ENCODE measurements at places on chromosomes 5 and 9.

GRCh38 chr5:13569090-13569715 is 375.3 kb downstream of the DNAH5 start:
- DNase-seq, result no peak

DNA sequence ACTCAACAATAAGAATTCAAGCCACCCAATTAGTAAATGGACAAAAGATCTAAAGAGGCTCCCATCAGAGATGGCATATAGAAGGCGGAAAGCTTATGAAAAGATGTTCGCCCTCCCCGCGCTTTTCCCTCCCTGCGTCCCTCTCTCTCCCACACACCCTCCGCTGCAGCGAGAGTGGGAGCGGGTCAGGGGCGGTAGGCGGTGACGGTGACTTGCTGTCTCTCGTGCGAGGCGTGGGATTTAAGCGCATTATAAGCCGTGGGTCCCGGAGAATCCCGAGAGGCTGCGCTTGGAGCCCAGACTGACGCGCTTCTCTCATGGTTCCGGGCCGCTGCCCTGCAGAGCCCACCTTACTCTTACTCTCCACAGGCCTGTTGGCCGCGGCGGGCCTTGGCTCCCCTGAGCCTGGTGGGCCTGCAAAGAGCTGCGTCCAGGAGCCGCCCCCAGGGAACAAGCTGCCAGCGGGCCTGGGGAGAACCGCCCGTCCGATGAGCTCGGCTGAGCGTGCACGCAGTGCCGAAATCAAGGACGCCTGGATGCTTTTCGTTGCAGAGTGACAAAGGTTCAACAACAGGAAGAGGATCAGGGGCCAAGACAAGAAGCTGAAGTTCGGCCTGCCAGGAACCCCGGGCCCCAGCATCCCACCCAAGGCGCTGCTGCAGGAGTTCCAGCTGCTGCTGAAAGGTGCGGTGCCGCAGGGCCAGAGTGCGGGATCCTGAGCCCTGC is 42.6 kb upstream of the BICD2 start:
- no peak for DNase-seq

- DNase-seq, result no peak
Observed at GRCh38 chr5:90184764-90185163, 224.8 kb downstream of the CETN3 start.

DNA sequence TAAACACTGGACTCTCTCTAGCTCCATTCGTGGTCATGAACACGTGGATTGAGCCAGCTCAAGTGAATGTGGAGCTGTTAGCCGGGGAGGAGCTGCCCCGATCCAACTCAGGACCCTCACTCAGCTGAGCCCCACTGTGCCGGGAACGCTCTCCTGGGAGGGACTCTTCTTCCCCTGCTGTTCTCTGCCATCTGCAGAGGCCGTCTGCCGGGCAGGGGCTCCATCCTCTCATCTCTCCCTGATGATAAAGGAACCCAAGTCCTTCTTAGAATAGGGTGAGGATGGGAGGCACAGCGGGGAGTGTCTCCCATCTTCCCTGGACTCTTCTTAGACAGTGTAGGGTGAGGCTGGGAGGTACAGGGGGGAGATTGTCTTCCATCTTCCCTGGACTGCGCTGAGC is 120.5 kb upstream of the IRX4 start:
- no peak for DNase-seq

DNA sequence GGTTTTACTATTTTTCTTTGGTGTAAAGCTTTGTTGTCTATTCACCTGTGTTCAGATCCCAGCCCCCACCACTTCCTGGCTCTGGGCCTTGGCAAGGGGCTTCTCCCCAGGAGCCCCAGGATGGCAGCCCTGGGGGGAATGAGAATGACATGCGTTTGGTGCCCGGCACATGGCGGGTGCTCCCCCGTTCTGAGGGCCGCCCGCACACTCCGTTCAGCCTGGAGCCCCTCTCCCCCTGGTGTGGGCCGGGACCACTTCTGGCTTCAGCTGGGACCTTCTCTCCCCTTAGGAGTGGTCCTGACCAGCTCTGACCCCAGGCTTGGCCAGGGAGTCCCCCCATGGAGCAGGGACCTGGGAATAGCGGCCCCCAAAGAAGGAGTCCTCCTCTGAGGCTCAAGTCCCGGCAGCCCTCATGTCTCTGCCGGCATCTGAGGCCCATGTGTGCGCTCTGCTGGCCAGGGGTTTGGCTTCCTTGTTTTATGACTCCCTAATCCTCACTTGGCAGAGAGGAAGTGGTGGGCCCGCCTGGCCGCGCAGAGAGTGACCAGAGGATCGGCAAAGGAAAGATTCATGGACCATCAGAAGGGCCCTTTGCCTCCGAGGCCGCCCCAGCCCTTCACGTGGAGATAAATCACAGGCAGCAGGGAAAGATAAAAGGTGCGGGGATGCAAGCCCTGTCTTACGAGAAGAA is 57.0 kb upstream of the LMX1B start:
- DNase-seq, result no peak

DNA sequence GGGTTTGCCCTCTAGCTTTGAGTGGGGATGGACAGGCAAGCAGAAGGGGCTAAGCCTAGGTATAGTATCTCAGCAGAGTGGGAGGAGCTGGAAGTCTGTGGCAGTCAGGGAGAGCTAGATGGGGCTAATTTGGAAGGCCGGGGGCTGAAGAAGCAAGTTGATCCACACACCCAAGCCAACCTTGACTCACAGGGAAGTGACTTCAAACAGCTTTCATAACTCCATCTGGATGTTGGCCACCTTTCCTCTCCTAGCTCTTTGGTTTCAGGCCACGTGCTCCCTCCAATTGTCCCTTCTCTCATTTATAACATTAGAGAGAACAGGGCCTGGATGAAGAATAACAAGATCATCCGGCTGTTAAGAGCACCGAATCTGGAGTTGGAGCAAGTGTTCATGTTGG is 36.8 kb downstream of the EGR1 start:
- DNase-seq, result no peak

DNA sequence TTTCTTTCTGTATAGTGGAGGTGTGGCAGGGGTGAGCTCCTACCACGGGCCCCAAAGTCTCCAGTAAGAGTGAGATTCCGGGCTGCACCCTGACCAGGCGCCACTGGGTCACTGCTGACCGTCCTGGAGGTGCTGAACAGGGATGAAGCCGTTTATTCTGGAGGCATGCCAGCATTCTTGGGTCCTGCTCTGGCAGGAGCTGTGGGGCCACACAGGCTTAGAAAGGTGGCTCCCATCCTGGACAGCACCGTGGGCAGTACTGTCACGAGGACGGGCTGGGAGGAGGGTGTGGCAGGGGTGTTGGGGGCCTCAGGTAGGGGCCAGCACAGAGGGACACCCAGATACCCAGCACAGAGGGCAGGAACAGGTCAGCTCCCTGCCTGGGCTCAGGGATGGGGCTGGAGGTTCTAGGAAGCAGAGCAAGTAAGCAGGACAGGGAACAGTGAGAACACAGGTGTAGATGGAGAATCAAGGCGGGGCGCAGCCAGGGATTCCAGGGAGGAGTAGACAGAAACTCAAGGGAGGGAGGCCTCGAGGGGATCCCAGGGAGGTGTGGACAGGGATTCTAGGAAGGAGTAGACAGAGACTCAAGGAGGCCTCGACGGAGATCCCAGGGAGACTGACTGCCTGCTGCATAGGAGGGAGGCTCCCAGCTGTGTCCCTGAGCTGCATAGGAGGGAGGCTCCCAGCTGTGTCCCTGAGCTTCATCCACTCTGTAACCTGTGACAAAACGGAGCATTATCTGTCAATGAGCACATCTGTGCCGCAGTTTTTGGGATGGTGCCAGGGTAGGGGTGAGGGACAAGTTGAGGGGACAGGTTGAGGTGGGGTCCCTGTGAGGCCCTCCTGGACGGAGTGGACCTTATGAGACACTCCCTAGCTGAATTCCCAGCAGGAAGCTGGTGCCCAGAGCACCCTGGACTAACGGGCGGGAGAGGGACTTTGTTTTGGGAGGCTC is 1.1 kb upstream of the PLEKHG4B start:
- no peak for DNase-seq

DNA sequence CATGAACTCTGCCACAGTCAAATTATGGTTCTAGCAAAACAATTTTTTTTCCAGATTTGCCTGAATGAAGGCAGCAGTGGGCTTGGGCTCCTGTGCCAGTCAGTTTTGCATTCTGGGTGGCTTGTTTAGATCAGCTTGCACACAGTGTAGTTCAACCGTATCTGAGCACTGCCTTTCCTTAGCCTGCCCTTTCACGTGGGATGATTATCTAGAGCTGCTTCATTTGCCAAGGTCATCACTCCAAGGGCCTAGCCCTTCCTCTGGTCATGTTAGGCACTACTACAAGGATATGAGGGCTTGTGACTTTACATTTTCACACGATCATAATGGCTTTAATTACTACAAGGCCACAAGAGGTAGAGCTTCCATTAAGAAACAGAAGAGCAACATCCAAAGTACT is 150.6 kb upstream of the EFNA5 start:
- no peak for DNase-seq

- no peak for DNase-seq
Observed at GRCh38 chr5:18270635-18271338, 636.5 kb downstream of the TAF11L14 start.

GRCh38 chr5:154782812-154783592 is 27.8 kb downstream of the LARP1 start:
- DNase-seq, result no peak

- no peak for DNase-seq
Observed at GRCh38 chr5:37054391-37054790, 177.8 kb downstream of the NIPBL start.

DNA sequence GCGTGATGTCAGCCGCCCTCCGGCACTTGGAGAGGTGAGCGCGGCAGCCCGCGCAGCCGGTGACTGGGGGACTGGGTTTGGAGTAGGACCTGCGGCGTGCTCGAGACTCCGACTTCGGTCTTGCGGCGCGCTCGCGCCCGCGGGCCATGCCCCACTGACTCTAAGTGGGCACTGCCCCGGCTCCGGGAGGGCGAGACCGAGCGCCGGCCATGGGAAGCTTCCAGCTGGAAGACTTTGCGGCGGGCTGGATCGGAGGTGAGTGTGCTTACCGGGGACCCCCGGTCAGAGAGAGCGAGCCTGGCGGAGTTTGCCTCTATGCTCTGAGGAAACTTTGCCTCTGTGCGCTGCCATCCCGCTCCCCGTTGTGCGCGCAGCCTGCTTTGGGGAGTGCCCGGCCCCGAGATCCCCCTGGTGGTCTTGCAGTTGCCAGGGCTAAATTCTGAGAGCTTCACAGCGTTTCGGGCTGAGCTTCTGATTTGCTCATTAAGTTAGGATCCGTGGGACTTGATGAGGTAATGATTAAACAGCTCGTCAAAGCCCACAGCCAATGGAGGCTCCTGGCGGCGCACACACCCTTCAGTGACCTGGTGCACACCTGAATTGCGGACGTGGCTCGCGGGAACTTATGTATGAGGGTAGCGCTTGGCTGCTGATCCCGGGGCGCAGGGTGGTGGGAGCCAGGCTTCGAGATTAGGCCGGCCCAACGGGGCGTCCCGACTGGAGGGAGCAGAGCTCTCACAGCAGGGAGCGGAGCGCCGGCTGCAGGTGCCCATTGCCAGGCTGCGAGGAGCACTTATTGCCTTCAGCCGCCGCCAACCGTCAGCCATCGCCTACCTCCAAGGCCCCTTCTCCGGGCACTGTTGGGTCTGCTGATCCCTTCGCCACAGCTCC is at the start of gene SLC25A48:
Gene SLC25A48 (plus strand): TSS at position 25 of the 891 bp plus-strand sequence. CDS start 185 bp downstream, at position 210.
- DNase-seq, result no peak

DNA sequence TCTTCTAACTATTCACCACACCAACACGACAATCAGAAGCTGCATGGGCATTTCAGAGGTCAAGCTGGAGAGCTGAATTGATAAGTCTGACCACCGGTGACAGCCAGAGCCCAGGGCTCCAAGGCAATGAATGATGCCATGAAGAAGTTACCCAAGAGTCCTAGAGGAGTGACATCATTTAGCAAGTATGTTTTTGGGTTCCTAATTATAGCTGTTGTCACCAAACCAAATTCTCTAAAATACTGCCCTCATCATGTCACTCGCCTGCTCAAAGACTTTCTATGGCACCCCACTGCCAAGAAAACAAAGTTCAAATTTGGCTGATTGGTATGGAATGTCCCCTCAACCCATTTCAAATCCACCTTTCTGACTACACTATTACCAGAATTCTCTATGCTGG is 235.1 kb downstream of the SPOCK1 start:
- no peak for DNase-seq

GRCh38 chr9:84775056-84775643 is 105.6 kb downstream of the NTRK2 start:
- no peak for DNase-seq

GRCh38 chr5:9544502-9545135 is 1.3 kb downstream of the SEMA5A start:
- DNase-seq, result no peak
